WTC11 (cell line): ENCODE measurements at places on chromosomes 11 and 22. TPM values are rescaled to one million over a fixed set of nuclear protein-coding genes. Genes with fewer than 3 reads are reported as not detected.
A peak's percentile ranks its signal among the peaks of the same experiment; 100 is the strongest.

Gene SLC37A4
- total RNA-seq = 48.6 to 57.0 TPM (median 54.5 TPM) in 3 replicates

Gene C11orf65
- 0.83 to 1.1 TPM (median 0.85 TPM) in 3 replicates for total RNA-seq

Gene AQP11
- 0.99 to 1.6 TPM (median 1.2 TPM) in 3 replicates for total RNA-seq

- H3K27ac ChIP-seq = no peak overlapping the region
- peaks cover 4% of the 10 kb centered on the region; the same call in 1 of the 2 replicates for H3K27me3 ChIP-seq
- DNase-seq = no peak
- H3K36me3 ChIP-seq = no peaks in the 10 kb centered on the region
Observed at GRCh38 chr11:35891096-35891495, 52.8 kb upstream of the LDLRAD3 start.

GRCh38 chr11:27416568-27417176, 53.7 kb upstream of the CCDC34 start:
- no peak for DNase-seq
- no peak overlapping the region for H3K4me3 ChIP-seq
- no peaks in the 10 kb centered on the region for H3K36me3 ChIP-seq
- peaks cover 59% of the 10 kb centered on the region for H3K4me1 ChIP-seq

GRCh38 chr22:43852573-43853327, 9.6 kb downstream of the SULT4A1 start:
- peaks cover 3% of the 10 kb centered on the region; the same call in 1 of the 2 replicates for H3K27me3 ChIP-seq
- DNase-seq = no peak
- H3K4me1 ChIP-seq = peaks cover 29% of the 10 kb centered on the region
- H3K4me3 ChIP-seq = no peak overlapping the region
- H3K27ac ChIP-seq = peak overlapping the region; percentile 51

- H3K27ac ChIP-seq = no peak overlapping the region; the same call in 1 of the 2 replicates
- no peaks in the 10 kb centered on the region for H3K4me1 ChIP-seq
- no peaks in the 10 kb centered on the region for H3K36me3 ChIP-seq
- no peaks in the 10 kb centered on the region for H3K27me3 ChIP-seq
- H3K4me3 ChIP-seq = no peak overlapping the region
Observed at GRCh38 chr22:20037419-20037818, 16.5 kb downstream of the TANGO2 start.

DNA sequence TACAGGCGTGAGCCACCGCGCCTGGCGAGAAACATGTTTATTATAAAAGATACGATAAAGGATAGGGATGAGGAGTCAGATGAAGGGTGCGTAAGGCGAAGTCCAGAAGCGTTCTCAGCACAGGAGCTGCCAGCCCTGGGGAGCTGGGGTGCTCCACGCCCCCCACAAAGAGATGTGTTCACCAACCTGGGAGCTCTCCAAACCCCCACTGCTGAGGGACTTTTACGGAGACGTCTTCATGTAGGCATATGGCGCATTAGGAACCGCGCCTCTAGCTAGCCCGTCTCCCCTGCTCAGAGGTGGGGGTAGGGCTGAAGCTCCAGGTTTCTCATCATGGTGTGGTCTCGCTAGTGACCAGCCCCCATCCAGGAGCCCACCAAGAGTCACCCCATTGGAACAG, 8.4 kb upstream of the ZBED4 start:
- no peak overlapping the region for H3K4me3 ChIP-seq
- no peaks in the 10 kb centered on the region for H3K36me3 ChIP-seq
- DNase-seq = no peak
- H3K27ac ChIP-seq = no peak overlapping the region
- peaks cover 64% of the 10 kb centered on the region for H3K27me3 ChIP-seq

Gene EXPH5
- 8.1 to 11.2 TPM (median 9.2 TPM) in 3 replicates for total RNA-seq

Gene HTR3B
- total RNA-seq = not detected in 3 replicates

DNA sequence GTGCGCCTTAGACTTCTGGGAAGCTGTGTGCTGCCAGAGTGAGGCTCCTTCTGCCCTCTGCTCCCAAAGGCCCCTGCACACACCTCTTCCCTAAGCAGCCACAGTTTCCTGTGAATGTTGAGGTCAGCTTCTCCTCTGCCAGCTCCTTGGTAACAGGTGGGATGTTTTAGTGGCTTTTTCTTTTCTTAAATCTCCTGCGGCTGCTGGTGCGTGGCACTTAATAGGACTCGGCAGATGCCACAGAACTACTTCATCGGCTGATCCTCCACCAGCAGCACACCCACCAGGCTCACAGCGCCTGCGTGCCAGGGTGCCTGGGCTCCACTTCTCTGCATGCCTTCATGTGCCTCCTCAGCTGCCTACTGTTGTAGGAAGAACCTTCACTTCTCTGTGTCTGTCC, 87.8 kb downstream of the RCN1 start:
- H3K27me3 ChIP-seq = no peaks in the 10 kb centered on the region; the same call in 1 of the 2 replicates
- no peak for DNase-seq
- H3K4me1 ChIP-seq = peaks cover 15% of the 10 kb centered on the region
- H3K27ac ChIP-seq = no peak overlapping the region

DNA sequence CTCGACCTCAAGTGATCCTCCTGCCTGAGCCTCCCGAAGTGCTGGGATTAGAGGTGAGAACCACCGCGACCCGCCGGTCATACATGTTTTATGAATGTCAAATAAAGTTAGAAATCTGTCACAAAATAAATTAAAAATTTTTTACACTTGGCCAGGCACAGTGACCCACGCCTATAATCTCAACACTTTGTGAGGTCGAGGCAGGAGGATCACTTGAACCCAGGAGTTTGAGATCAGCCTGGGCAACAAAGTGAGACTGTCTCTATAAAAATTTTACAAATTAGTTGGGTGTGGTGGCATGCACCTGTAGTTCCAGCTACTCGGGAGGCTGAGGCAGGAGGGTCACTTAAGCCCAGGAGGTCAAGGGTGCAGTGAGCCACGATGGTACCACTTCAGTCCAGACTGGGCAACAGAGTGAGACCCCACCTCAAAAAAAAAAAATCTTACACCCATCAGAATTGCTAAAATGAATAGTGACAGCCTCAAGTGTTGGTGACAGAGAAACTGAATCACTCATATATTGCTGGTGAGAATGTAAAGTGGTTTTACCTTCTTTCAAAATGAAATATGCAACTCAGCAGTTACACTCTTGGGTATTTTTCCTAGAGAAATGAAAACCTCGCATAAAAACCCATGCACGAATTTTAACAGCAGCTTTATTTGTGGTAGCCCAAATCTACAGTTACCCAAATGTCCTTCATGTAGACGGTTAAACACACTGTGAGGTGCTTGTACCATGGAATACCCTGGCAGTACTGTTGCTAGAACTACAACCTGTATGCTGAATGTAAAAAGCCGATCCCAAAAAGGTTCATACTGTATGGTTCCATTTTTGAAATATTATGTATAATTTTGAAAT, 55.4 kb downstream of the MED15 start:
- no peaks in the 10 kb centered on the region for H3K4me1 ChIP-seq
- H3K36me3 ChIP-seq = peaks cover 50% of the 10 kb centered on the region

- H3K27me3 ChIP-seq = peaks cover 15% of the 10 kb centered on the region
- no peak for DNase-seq
- H3K4me1 ChIP-seq = peaks cover 26% of the 10 kb centered on the region
- H3K4me3 ChIP-seq = no peak overlapping the region
- H3K27ac ChIP-seq = no peak overlapping the region
Observed at GRCh38 chr11:57422669-57423068, 4.3 kb downstream of the SLC43A3 start.

GRCh38 chr11:35349897-35350296, 69.5 kb downstream of the SLC1A2 start:
- H3K36me3 ChIP-seq = no peaks in the 10 kb centered on the region
- no peak overlapping the region for H3K27ac ChIP-seq
- no peak for DNase-seq
- H3K4me1 ChIP-seq = peaks cover 16% of the 10 kb centered on the region

Gene GNB1L
- total RNA-seq = 18.0 to 21.7 TPM (median 19.4 TPM) in 3 replicates

DNA sequence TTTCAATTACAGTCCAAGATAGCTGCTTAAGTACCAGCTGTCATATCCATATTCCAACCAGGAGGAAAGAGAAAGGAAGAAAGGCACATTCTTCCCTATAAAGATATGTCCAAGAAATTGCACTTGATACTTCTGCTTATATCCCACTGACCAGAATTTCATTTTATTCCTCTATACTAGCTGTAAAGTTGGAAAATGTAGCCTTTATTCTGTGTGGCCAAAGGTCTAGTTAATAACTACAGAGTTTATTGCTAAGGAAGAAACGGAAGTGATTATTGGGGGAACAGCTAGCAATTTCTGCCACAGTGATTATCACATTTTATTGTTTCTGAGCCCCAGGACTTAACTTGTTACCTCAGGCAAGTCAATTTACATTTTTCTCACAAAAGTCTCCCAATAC, 213.8 kb downstream of the TTC28 start:
- no peak overlapping the region for H3K4me3 ChIP-seq
- no peak for DNase-seq
- peaks cover 7% of the 10 kb centered on the region; the same call in 1 of the 2 replicates for H3K4me1 ChIP-seq
- no peaks in the 10 kb centered on the region for H3K27me3 ChIP-seq
- no peaks in the 10 kb centered on the region for H3K36me3 ChIP-seq
- H3K27ac ChIP-seq = no peak overlapping the region

Gene OR56A1
- total RNA-seq = 0.14 to 0.35 TPM (median 0.14 TPM) in 3 replicates

Gene CPT1A
- total RNA-seq = 18.4 to 28.1 TPM (median 20.3 TPM) in 3 replicates

DNA sequence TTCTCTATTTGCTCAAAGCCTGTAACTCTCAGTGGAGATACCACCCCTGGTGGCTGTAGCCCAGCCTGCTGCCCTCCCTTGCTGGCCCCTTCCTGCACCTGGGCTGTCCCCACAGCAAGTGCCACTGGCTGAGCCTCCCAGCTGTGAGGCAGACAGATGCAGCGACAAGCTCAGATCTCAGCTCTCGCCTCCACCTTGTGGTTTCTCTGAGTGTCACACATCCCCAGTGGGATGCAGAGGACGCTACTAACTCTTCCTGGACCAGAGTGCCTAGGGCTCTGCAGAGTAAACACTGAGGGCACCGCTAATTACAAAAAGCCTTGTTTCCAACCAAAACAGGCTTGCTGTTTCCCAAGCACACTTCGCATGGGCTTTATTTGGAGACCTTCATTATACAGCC, 8.9 kb downstream of the YPEL1 start:
- no peak overlapping the region for H3K4me3 ChIP-seq
- H3K36me3 ChIP-seq = no peaks in the 10 kb centered on the region
- no peak overlapping the region for H3K27ac ChIP-seq
- peaks cover 4% of the 10 kb centered on the region for H3K4me1 ChIP-seq
- no peaks in the 10 kb centered on the region for H3K27me3 ChIP-seq

Gene LIMK2
- total RNA-seq = 33.1 to 42.8 TPM (median 33.6 TPM) in 3 replicates

DNA sequence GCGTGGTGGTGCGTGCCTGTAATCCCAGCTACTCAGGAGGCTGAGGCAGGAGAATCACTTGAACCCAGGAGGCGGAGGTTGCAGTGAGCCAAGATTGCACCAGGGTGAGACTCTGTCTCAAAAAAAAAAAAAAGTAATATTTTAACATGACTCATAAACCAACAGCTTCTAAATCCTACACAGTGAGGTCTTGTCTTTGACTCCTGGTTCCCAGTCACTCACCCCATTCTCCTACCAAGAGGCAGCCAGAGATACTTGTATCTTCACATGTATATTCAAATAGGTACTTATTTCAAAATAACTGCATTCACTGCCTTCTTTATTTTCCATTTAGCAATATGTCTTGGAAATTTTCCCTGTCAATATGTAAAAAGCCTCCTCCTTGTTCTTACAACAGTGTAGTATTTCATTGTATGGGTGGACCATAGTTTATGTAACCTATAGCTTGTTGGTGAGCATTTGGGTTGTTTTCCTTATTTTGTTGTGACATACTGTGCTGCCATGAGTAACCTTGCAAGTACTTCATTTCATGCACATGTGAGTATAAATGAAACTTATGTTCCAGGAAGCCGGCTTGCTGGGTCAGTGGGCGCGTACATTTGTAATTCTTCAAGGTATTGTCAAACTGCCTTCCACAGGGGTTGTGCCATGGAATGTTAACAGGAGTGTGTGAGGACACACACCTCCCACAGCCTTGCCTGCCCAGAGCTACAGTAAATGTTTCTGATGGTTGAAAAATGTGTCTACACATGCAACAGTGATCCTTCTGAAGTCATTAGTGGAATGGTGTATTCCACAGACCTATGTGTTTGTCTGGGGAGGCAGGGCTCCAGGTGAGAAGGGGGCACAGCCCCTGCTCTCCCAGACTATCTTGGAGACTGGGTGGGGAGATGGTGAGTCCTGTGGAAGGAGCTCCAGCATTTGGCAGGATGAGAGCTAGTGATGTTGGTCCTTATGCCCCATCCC, 47.9 kb downstream of the OSBP2 start:
- peaks cover 22% of the 10 kb centered on the region for H3K4me1 ChIP-seq
- DNase-seq = no peak
- H3K36me3 ChIP-seq = no peaks in the 10 kb centered on the region
- no peak overlapping the region for H3K27ac ChIP-seq
- H3K27me3 ChIP-seq = no peaks in the 10 kb centered on the region; the same call in 1 of the 2 replicates
- no peak overlapping the region for H3K4me3 ChIP-seq

GRCh38 chr22:49592780-49593501, 234.7 kb downstream of the BRD1 start:
- H3K36me3 ChIP-seq = no peaks in the 10 kb centered on the region; the same call in 1 of the 2 replicates
- H3K27me3 ChIP-seq = peaks cover 3% of the 10 kb centered on the region; the same call in 1 of the 2 replicates
- DNase-seq = no peak
- H3K27ac ChIP-seq = no peak overlapping the region

Gene CD3E
- total RNA-seq = 0.85 to 1.0 TPM (median 0.87 TPM) in 3 replicates

GRCh38 chr11:57648801-57649735, 644 bp downstream of the YPEL4 start:
- peak overlapping the region; percentile 80 for H3K4me3 ChIP-seq
- peak; percentile 40 for DNase-seq
- 0 out of 2 replicates have a peak overlapping the region, but pooled peaks have one; percentile 18 for H3K27ac ChIP-seq

GRCh38 chr11:35042224-35042623, 96.7 kb upstream of the CD44 start:
- no peak overlapping the region for H3K4me3 ChIP-seq
- DNase-seq = no peak
- no peak overlapping the region for H3K27ac ChIP-seq
- H3K36me3 ChIP-seq = no peaks in the 10 kb centered on the region
- no peaks in the 10 kb centered on the region for H3K4me1 ChIP-seq
- peaks cover 3% of the 10 kb centered on the region; the same call in 1 of the 2 replicates for H3K27me3 ChIP-seq

Gene ROM1
- 0.78 to 1.6 TPM (median 0.94 TPM) in 3 replicates for total RNA-seq

DNA sequence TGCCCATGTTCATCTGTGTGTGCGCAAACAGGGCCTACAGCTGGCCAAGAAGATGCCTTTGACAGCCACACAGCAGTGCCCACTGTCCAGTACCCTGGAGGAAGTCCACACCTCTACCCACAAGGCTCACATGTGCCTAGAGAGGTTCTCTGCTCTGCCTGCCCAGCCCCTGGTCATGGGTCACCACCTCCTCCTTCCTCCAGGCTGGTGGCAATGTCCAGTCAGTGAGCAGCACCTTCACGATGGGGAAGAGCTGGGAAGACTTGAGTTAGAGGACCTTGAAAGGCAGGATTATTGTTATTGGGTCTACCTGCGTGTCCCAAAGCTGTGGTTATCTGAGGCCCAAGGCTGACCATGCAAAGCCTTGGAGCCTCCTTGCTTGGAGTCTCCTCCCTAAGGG, 28.4 kb upstream of the TTC12 start:
- H3K4me1 ChIP-seq = no peaks in the 10 kb centered on the region
- DNase-seq = no peak
- H3K36me3 ChIP-seq = no peaks in the 10 kb centered on the region
- H3K27me3 ChIP-seq = no peaks in the 10 kb centered on the region; the same call in 1 of the 2 replicates
- no peak overlapping the region for H3K4me3 ChIP-seq
- no peak overlapping the region for H3K27ac ChIP-seq

GRCh38 chr11:72305077-72305476, 61.1 kb upstream of the PHOX2A start:
- no peaks in the 10 kb centered on the region for H3K4me1 ChIP-seq
- H3K27me3 ChIP-seq = no peaks in the 10 kb centered on the region
- DNase-seq = no peak
- H3K27ac ChIP-seq = no peak overlapping the region

GRCh38 chr11:112789481-112789880, 171.7 kb upstream of the NCAM1 start:
- peaks cover 23% of the 10 kb centered on the region for H3K4me1 ChIP-seq
- DNase-seq = no peak
- H3K36me3 ChIP-seq = no peaks in the 10 kb centered on the region
- no peak overlapping the region for H3K27ac ChIP-seq

Gene SYT7
- total RNA-seq = 12.5 to 18.9 TPM (median 18.2 TPM) in 3 replicates
